ENCODE measurements at places on chromosomes 3 and 15. TPM values are rescaled to one million over a fixed set of nuclear protein-coding genes. Genes with fewer than 3 reads are reported as not detected.

TERC gene
- 1.4 TPM for total RNA-seq

TMEM42 gene
- total RNA-seq: 13.1 TPM

LINGO1 gene
- 1.7 TPM for total RNA-seq

CRABP1 gene
- not detected for total RNA-seq

CELF6 gene
- 3.4 TPM for total RNA-seq

CALML4 gene
- 6.3 TPM for total RNA-seq

UROC1 gene
- not detected for total RNA-seq

EPHA6 gene
- total RNA-seq: 13.2 TPM

KNG1 gene
- not detected for total RNA-seq

GRCh38 chr3:146243559-146243958 is 7.3 kb downstream of the PLSCR4 start:
- DNase-seq: no peak

DNA sequence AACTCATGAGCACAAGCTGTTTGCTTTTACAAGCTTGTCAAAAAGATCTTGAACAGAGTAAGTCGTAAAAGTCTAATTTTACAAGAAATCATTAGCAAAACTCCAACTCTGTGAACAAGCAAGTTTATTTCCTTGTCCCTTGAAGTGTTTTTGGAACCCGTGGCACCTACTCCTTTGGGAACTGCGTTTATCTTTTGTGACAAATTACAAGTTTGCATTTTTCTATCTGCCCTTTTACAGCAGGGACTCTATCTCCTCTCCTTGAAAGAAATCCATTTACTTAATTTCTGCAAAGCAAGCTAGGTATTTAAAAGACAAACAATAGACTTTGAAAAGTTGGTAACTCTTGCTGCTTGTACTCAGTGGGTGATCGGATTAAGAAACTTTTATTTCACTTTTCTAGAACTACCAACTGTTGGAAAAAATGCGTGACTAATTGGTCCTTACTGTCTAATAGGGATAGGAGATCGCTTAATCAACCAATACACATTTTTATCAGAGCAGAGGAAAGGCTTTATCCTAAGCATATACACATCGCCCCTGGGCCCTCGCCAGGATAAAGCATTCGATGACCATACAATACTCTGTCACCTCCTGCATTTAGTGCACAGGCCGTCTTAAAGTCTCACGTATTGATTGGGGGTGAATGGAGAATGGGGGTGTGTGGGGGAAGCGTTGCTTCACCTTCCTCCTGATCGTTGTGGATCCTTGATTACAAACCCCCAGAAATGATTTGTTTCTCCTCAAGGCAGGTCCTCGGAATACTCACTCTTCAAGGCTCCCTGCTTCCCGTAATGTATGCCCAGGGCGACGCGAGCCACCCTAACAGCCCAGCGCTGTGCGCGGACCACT is 1.7 kb downstream of the PRTG start:
- DNase-seq: no peak

DNA sequence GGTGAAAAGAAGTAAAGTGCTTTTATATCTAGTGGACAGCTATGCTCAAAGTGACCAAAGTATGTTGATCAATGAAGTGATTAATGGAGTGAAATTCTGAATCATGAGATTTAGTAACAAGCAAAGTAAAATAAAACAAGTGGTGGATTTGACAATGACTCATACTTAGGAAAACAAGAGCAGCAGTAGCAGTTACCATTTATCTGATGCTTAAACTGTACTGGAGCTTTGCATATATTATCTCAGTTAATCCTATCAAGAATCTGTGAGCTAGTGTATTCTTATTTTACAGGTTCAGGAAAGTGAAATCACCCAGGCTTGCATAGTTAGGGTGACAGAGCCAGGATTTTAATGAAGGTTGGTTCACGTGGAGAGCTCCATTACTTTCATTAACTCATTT is 50.6 kb upstream of the SPATA16 start:
- DNase-seq: no peak

GRCh38 chr3:31862666-31863279 is 118.3 kb downstream of the OSBPL10 start:
- no peak for DNase-seq

DNA sequence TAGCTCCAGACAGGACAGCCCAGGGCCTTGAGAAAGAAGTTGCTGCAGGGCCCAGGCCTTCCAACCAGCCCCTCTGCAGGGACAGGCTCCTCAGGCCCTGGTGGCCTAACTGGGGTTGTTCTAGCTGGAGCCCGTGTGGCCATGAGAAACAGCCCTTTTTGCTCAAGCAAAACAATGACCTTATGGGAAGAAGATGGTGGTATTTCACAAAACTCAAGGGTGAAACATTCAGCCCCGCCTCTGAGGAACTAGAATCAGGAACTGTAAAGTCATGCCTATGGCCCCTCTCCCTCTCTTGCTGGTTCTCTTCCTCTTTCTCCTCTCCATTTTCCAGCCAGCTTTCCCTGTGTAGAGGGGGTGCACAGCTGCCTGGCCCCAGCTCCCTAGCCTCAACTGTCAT is 273.3 kb downstream of the RPLP1 start:
- no peak for DNase-seq

- no peak for DNase-seq
Measured at GRCh38 chr3:43418601-43419272, 132.4 kb downstream of the SNRK start.

- DNase-seq: no peak
Measured at GRCh38 chr3:138398791-138399575, 35.4 kb upstream of the ESYT3 start.

- DNase-seq: no peak
Measured at GRCh38 chr15:91192690-91193377, 92.8 kb downstream of the SV2B start.

DNA sequence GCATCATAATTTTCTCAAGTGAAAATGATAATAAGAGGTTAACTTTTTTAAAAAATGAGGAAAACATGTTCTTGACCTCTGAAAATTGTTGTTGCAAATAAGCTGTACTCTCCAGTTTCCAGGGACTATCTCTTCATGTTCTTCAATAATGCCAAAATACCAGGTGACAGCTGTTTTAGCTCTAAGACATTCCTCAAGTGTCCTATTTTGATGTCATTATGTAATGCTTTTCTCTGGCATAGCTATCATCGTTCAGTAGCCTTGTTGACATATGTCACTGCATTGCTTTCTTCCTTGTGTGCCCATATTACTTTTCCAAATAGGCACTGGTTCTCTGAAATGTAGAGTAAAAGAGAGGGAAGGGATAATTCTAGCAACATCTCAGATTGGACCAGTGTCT is 5.7 kb upstream of the FILIP1L start:
- DNase-seq: no peak

GRCh38 chr15:31004220-31004733 is 12.8 kb upstream of the MTMR10 start:
- no peak for DNase-seq

- no peak for DNase-seq
Measured at GRCh38 chr3:3109407-3110298, 521 bp downstream of the IL5RA start.

- DNase-seq: no peak
Measured at GRCh38 chr3:182818296-182818978, 25.1 kb downstream of the ATP11B start.

GRCh38 chr15:71893691-71894090 is 83.3 kb downstream of the NR2E3 start:
- DNase-seq: no peak

- DNase-seq: no peak
Measured at GRCh38 chr3:132652640-132653270, 6.9 kb downstream of the ACAD11 start.

- no peak for DNase-seq
Measured at GRCh38 chr15:29765234-29765841, 56.9 kb downstream of the TJP1 start.

DNA sequence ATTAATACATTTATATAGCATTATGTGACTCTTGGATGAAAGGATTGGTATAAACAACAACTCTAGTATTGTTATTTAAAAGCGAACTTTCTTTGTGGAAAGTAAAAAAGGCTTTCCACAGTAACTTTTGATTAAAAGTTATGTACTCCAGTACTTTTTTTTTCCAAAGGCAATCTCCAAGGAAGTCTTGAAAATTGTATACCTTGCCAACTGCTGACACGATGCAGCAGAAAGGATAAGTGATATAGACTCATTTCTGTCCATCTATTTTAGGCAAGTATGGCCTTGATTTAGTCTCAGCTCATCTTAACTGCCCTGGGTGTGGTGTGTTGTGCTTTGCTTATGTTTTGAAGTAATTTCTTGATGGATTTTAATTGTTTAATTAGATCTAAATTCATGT is 79.7 kb downstream of the OTOL1 start:
- DNase-seq: no peak

DNA sequence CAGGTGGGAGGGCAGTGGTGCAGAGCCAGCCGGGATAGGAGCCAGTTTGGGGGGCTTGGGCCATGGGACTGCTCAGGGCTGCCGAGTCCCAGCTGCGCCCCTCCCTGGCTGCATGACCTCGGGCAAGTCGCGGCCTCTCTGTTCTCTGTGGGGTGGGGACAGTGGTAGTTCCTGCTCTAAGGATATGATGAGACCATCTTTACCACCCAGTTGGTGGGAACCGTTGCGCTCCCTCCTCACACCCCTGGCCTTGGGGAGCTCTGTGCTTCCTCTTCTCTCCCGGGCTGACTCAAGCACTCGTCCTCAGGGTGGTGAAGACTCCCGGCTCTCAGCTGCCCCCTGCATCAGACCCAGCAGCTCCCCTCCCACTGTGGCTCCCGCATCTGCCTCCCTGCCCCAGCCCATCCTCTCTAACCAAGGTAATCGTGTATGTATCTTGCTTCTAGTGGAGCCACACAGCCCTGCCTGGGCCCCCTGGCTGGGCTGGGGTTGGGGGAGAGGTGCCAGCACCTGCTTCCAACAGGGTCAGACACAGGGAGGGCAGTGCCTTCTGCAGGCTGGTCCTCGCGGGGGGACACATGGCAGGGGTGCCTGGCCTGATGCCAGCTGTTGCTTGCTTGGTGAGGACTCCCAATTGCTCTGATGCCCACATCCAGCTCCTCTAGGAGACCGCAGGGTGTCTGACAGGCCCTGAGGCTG is 15.1 kb upstream of the STAB1 start:
- DNase-seq: no peak

DNA sequence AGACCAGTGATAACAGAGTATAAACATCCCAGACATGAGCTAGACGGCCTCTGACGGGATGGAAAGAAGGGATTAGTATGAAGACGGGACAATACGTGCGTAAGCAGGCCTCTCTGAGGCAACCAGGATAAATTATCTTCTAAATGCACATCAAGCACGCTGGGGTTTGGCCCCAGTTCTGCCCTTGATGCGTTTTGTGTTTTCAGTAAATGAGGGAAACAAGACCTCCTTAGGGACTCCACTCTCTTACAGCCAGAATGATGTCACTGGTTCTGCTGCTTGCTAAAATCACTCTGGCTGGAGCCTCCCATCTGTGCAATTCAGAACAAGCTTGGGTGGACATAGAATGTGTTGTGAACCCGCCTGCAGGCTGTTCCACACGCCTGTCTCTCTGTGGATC is 156.0 kb upstream of the MCTP2 start:
- DNase-seq: no peak

GRCh38 chr15:89127054-89127702 is 38.9 kb downstream of the ABHD2 start:
- DNase-seq: no peak

- DNase-seq: no peak
Measured at GRCh38 chr3:18127174-18127858, 297.8 kb downstream of the SATB1 start.

GRCh38 chr3:100260081-100260684 is 609 bp upstream of the TBC1D23 start:
- peak; percentile 49 for DNase-seq

- DNase-seq: no peak
Measured at GRCh38 chr15:59002418-59002859, 15.0 kb downstream of the RNF111 start.

DNA sequence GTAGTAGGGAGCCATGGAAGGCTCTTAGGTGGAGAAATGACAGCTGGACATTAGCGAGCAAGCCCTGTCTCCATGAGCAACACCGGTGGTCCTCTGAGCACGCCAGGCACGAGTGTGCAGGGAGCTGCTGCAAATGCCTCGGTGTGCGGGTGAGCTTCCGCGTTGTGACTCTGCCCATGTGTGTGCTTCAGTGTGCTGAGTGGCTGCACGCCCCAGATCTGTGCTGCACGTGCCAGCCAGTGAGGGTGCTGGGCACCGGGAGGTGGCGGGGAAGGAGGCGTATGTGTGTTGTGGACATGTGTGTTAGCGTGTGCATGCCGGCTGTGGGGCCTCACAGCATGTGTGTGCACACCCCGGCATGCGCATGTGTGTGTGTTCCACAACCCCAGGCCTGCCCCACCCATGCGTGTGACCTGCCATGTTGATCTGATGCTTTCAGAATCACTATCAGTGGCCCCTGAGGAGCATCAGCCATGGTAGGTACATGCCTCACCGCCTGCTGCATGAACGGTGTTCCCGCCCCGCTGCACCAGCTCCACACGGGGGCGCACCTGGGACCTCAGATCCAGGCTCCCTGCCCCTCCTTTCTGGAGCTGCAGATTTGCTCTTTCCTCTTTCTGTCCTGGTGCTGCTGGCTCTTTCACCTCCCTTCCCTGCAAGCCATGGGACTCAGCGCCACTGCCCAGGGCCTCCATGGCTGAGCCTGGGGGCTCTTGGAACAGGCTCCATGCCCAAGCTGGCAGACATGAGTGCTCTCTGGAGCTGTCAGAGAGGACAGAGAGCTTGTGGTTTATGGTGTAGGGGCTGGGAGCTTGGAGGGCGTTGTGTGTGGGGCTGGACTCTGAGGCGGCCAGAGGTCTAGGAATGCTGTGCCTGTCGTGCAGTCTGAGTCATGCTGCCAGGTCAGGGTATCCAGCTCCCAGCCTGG is 169.4 kb downstream of the TBC1D2B start:
- DNase-seq: no peak

- no peak for DNase-seq
Measured at GRCh38 chr3:187208159-187208558, 10.9 kb downstream of the RTP1 start.

DNA sequence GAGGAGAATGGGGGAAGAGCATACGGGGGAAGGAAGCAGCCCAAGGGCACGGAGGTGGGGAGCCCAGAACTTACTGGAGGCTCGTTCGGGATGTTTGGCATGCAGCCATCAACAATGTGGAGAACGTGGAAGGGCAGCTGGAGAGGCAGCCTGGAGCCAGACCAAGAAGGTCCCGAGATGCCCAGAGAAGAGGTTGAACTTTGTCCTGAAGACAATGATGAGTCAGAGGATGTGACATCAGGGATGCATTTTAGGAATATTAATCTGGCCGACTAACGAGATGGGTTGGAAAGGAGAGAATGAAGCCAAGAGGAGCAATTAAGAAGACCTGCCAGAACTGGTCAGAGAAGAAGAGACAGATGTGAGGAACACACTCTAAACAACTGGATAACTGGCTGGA is 98.2 kb downstream of the SRGAP3 start:
- DNase-seq: no peak

- DNase-seq: no peak
Measured at GRCh38 chr3:142914286-142914811, 25.5 kb upstream of the PCOLCE2 start.

GRCh38 chr3:38636464-38636863 is 13.0 kb downstream of the SCN5A start:
- DNase-seq: no peak
